ENCODE measurements at places on chromosomes 16 and 17. TPM values are rescaled to one million over a fixed set of nuclear protein-coding genes. Genes with fewer than 3 reads are reported as not detected.

- DNase-seq: no peak
Measured at GRCh38 chr16:526181-527014, 1.1 kb upstream of the CAPN15 start.

ELP5 gene
- 89.2 TPM for polyA plus RNA-seq

CYGB gene
- 1.1 TPM for polyA plus RNA-seq

PIRT gene
- not detected for polyA plus RNA-seq

DNA sequence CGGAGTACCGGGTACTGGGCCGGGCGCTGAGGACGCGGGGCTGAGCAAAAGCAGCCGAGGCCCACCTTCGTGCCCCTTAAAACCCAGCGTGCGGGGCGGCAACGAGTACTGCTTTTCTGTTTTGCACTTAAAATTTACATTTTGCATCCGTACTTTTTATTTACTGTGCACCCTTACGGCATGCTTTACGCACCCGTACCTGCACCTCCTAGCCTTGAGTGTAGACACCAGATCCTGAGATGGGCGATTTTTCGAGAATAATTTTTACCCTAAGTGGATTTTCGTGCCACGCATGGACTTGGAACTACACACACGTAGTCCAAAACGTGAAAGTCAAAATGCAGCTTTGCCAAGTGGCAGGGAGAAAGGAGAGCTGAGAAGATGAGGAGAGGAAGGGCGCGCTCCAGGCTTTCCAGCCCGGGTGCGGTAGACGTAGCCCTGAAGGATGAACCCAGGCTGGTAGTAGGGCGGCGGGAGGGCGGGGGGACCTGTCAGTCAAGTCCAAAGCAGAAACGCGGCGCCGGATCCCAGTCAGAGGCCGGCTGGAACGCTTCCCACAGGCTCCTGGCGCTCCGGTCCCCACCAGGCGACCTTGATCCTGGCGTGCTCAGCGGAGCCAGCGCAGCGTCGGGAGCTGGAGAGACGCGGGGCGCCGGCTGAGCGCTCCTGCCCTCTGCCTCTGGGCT, 1.2 kb upstream of the CBLN1 start:
- no peak for DNase-seq

- peak; percentile 35 for DNase-seq
Measured at GRCh38 chr17:45149669-45150664, 1.7 kb downstream of the HEXIM1 start.

GRCh38 chr17:2841606-2842005, 45.4 kb downstream of the RAP1GAP2 start:
- DNase-seq: no peak

RBFOX1 gene
- not detected for polyA plus RNA-seq
